ENCODE measurements at places on chromosomes 2 and 18. TPM values are rescaled to one million over a fixed set of nuclear protein-coding genes. Genes with fewer than 3 reads are reported as not detected.
A peak's percentile ranks its signal among the peaks of the same experiment; 100 is the strongest.

DNA sequence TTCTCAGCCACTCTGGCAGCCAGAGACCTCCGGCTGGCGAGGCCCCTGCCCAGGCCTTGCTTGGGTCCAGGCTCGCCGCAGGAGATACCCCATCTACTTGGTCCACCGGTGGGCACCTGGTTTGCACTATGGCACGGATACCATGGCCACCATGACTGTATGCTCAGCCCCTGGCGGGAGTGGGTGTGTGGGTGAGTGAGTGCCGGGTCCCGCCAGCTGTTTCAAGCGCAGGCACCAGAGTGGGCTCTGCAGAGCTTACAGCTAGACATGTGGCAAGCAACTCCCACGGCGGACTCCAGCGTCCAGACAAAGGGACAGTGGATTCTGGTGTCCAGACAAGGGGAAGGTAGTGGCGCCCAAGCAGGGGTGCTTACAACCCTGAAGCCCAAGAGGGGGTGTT is 1.4 kb downstream of the ATG4B start:
- peaks cover 24% of the 10 kb centered on the region for H3K4me1 ChIP-seq
- DNase-seq, result no peak
- no peak overlapping the region for H3K27ac ChIP-seq
- no peaks in the 10 kb centered on the region for H3K27me3 ChIP-seq
- H3K4me3 ChIP-seq, result peak overlapping the region; percentile 82

CTAGE1 gene
- total RNA-seq, result not detected

VWC2L gene
- not detected for total RNA-seq

CIB4 gene
- not detected for total RNA-seq

GRCh38 chr2:17637131-17637906 is 96.8 kb downstream of the VSNL1 start:
- no peaks in the 10 kb centered on the region for H3K27me3 ChIP-seq
- no peak overlapping the region for H3K4me3 ChIP-seq
- H3K4me1 ChIP-seq, result no peaks in the 10 kb centered on the region
- peak overlapping the region; percentile 50 for H3K27ac ChIP-seq

GRCh38 chr18:77393519-77393918 is 143.9 kb downstream of the GALR1 start:
- no peaks in the 10 kb centered on the region for H3K36me3 ChIP-seq
- DNase-seq, result no peak
- H3K4me1 ChIP-seq, result peaks cover 18% of the 10 kb centered on the region
- H3K4me3 ChIP-seq, result no peak overlapping the region
- no peaks in the 10 kb centered on the region for H3K27me3 ChIP-seq

RALBP1 gene
- total RNA-seq, result 40.8 TPM

- no peaks in the 10 kb centered on the region for H3K36me3 ChIP-seq
- no peak overlapping the region for H3K4me3 ChIP-seq
- no peak overlapping the region for H3K27ac ChIP-seq
- H3K27me3 ChIP-seq, result peaks cover 3% of the 10 kb centered on the region
Observed at GRCh38 chr18:7221424-7222155, 9.3 kb upstream of the LRRC30 start.

DNA sequence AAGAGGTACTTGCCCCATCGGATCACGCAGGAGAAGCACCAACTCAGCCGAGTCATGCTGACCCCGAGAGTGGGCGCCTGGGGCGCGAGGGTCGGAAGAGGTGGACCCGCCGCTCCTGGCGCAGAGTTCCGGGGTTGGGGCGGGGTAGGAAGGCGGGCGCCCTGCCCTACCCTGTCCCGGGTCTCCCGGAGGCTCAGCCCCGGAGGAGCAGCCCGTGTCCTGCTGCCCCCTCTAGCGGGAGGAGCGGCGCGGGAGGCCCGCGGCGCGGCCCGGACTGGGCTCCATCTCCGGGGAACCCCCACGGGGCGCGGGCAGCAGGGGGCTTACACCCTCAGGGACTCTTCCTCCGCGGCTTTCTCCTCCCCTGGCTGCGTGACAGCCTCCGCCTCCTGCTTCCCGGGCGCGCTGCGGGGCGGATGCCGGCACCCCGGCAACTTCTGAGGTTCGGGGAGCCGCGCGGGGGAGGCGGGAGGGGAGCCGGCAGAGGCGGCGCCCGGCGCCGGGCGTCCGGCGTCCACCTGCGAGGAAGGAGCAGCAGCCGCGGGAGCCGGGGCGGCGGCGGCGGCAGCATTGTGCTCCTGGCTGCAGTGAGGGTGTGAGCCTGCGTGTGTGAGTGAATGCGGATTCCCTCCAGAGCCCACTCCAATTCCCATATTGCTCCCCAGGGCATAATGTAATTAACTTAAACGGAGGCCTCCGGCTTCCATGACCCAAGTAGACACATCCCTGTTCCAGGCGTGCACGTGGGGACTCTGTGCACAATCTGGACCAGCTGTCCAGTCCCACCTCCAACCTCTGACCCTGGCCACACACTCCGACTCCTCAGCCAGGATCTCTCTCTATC is 7.6 kb upstream of the TNS1 start:
- H3K4me3 ChIP-seq, result peak overlapping the region; percentile 68
- peaks cover 5% of the 10 kb centered on the region for H3K4me1 ChIP-seq
- H3K27me3 ChIP-seq, result peaks cover 73% of the 10 kb centered on the region
- H3K27ac ChIP-seq, result no peak overlapping the region
- peak; percentile 49 for DNase-seq

DNA sequence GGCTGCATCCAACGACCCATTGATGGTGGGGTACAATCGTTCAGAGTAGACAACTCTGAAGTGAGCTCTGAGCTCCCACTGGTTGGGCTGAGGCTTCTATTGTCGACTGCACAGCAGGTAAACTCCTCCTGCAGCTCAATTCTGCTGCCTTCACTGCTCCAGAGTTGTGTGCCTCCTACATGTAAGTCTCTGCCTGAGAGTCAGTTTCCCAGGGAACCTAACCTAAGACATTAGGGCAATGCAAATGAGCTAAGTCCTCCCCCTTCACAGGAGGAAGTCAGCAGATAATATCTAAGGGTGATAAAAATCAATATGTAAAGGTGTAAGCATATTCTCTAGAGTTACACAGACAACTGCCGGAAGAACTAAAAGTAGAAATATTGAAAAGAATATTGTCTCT is 22.5 kb upstream of the ACYP2 start:
- H3K27me3 ChIP-seq, result peaks cover 47% of the 10 kb centered on the region
- no peak for DNase-seq
- H3K36me3 ChIP-seq, result peaks cover 9% of the 10 kb centered on the region
- peaks cover 9% of the 10 kb centered on the region for H3K4me1 ChIP-seq
- no peak overlapping the region for H3K4me3 ChIP-seq

SULT1C2 gene
- 16.3 TPM for total RNA-seq

- no peak overlapping the region for H3K27ac ChIP-seq
- H3K36me3 ChIP-seq, result peaks cover 6% of the 10 kb centered on the region
- no peak overlapping the region for H3K4me3 ChIP-seq
- no peaks in the 10 kb centered on the region for H3K27me3 ChIP-seq
Observed at GRCh38 chr2:47864566-47864965, 41.7 kb downstream of the FBXO11 start.

DNA sequence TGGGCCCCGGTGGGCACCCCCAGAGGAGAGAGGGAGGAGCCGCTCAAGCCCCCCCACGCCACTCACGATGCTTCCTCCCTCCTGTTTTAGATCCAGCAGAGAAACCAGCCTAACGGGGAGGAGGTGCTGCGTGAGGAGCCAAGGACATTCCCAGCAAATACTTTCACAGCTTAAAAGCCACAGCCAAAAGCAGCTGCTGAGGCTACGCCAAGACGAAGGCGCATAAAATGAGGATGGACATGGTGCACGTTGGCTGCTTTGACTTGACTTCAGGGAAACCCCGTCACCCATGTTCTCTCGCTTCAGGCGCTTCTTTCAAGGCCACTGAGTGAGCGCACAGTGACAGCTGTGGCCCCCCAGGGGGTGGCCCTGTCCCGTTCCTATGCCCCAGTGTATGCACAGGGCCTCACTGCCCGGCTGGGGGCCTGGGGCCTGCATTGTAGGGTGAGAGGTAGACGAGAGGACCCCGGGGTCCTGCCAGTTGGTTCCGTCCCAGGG is 72.1 kb upstream of the PXDN start:
- no peaks in the 10 kb centered on the region for H3K36me3 ChIP-seq
- peaks cover 3% of the 10 kb centered on the region for H3K4me1 ChIP-seq
- H3K4me3 ChIP-seq, result no peak overlapping the region
- H3K27ac ChIP-seq, result no peak overlapping the region
- peaks cover 29% of the 10 kb centered on the region for H3K27me3 ChIP-seq

DNA sequence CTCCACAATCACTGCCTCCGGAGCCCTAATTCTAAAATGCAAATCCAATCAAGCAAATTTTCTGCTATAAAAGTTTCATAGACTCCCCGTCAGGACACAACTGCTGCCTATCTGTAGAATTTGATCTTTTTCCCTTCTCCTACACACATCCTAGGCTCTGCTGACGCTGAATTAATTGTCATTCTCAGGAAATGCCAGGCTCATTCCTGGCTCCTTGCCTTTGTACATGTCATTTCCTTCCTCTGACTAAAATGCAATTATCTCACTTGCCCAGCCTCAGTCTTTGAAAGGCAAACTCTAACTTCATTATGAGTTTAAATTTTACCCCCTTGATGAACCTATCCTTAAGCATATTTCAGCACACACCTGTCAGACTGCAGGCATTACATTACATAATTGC is 844.9 kb upstream of the CRIM1 start:
- no peaks in the 10 kb centered on the region for H3K36me3 ChIP-seq
- H3K4me1 ChIP-seq, result no peaks in the 10 kb centered on the region
- no peak overlapping the region for H3K4me3 ChIP-seq
- H3K27ac ChIP-seq, result no peak overlapping the region
- H3K27me3 ChIP-seq, result no peaks in the 10 kb centered on the region

- H3K36me3 ChIP-seq, result no peaks in the 10 kb centered on the region
- H3K4me1 ChIP-seq, result peaks cover 23% of the 10 kb centered on the region
- peak overlapping the region; percentile 81 for H3K4me3 ChIP-seq
- no peaks in the 10 kb centered on the region for H3K27me3 ChIP-seq
- peak overlapping the region; percentile 97 for H3K27ac ChIP-seq
Observed at GRCh38 chr2:156399224-156399949, 36.8 kb upstream of the GPD2 start.

- H3K4me1 ChIP-seq, result peaks cover 59% of the 10 kb centered on the region
- no peak for DNase-seq
- no peak overlapping the region for H3K4me3 ChIP-seq
- H3K27ac ChIP-seq, result peak overlapping the region; percentile 35
- H3K27me3 ChIP-seq, result no peaks in the 10 kb centered on the region
Observed at GRCh38 chr2:54595161-54595803, 128.2 kb upstream of the EML6 start.

REV1 gene
- 45.6 TPM for total RNA-seq

DNA sequence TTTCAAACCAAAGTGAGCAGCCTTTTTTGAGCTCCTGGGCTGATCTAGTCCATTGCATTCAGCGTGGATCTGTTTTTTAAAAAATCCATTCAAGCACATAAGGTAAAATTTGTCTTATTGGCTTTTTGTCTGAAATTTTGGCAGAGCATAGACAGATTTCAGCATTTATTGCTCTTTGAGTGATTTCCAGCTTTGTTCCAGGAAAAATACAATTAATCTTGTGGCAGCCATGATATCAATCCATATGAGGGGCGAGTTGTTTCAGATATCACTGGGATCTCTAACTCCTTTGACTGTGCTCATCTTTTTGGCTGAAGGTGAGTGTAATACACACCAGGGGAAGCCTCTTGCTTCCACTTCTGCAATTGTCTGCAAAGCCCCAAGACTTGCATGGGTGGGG is 523.9 kb downstream of the SLC4A3 start:
- H3K27me3 ChIP-seq, result no peaks in the 10 kb centered on the region
- DNase-seq, result no peak
- no peaks in the 10 kb centered on the region for H3K36me3 ChIP-seq
- no peak overlapping the region for H3K27ac ChIP-seq

RBKS gene
- total RNA-seq, result 5.4 TPM

GRCh38 chr18:49813069-49813318 is 339 bp downstream of the ACAA2 start:
- peaks cover 25% of the 10 kb centered on the region for H3K4me1 ChIP-seq
- H3K36me3 ChIP-seq, result peaks cover 24% of the 10 kb centered on the region
- H3K4me3 ChIP-seq, result peak overlapping the region; percentile 87
- peak; percentile 24 for DNase-seq
- no peaks in the 10 kb centered on the region for H3K27me3 ChIP-seq
- peak overlapping the region; percentile 98 for H3K27ac ChIP-seq

GRCh38 chr2:86347401-86347800 is 10.0 kb upstream of the REEP1 start:
- peaks cover 7% of the 10 kb centered on the region for H3K27me3 ChIP-seq
- H3K4me3 ChIP-seq, result no peak overlapping the region
- peaks cover 7% of the 10 kb centered on the region for H3K4me1 ChIP-seq
- no peak for DNase-seq
- H3K36me3 ChIP-seq, result no peaks in the 10 kb centered on the region
- no peak overlapping the region for H3K27ac ChIP-seq

DNA sequence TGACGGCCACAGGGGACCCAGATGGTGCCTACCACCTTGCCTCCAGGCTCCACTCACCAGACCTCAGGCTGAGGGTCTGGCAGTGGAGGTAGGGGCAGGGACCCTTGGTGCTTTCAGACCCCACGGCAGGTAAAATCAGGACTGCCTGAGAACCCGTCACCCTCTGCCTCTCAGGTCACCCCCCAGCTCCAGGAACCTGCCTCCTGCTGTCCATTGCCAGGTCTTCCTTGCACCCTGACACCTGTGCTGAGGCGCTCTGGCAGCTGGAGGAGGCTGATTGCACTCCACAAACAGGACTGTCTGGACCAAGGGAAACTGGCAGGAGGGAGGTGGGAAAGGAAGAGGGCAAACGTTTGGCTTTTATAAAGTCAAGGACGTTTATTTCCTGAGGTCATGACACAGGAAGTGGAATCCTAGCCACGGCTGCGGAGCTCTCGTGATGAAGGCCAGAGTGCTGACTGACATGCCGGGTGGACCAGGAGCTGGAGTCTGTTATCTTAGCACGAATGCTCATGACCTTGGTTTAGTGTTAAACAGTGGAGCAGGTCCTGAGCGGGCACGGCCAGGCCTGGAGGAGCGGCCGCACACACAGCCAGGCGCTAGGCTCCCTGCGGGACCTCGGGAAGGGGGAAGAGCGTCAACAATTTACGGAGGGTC is 40.5 kb downstream of the ANO7 start:
- no peaks in the 10 kb centered on the region for H3K27me3 ChIP-seq
- DNase-seq, result no peak
- H3K4me3 ChIP-seq, result no peak overlapping the region
- peaks cover 2% of the 10 kb centered on the region for H3K4me1 ChIP-seq
- peaks cover 28% of the 10 kb centered on the region for H3K36me3 ChIP-seq

- H3K27me3 ChIP-seq, result no peaks in the 10 kb centered on the region
- no peaks in the 10 kb centered on the region for H3K36me3 ChIP-seq
- peaks cover 16% of the 10 kb centered on the region for H3K4me1 ChIP-seq
- H3K4me3 ChIP-seq, result no peak overlapping the region
- H3K27ac ChIP-seq, result no peak overlapping the region
Observed at GRCh38 chr2:217839073-217839749, 163.6 kb downstream of the TNS1 start.

- H3K4me1 ChIP-seq, result peaks cover 17% of the 10 kb centered on the region
- no peak for DNase-seq
- H3K4me3 ChIP-seq, result no peak overlapping the region
- no peaks in the 10 kb centered on the region for H3K27me3 ChIP-seq
Observed at GRCh38 chr2:190666895-190667294, 18.0 kb downstream of the NAB1 start.

L3MBTL4 gene
- 8.0 TPM for total RNA-seq

CXCR1 gene
- not detected for total RNA-seq

TLX2 gene
- total RNA-seq, result not detected

- no peak for DNase-seq
- H3K27ac ChIP-seq, result peak overlapping the region; percentile 26
- H3K27me3 ChIP-seq, result peaks cover 4% of the 10 kb centered on the region
- H3K4me3 ChIP-seq, result no peak overlapping the region
Observed at GRCh38 chr2:237697586-237698357, 70.4 kb downstream of the LRRFIP1 start.

PROC gene
- total RNA-seq, result 25.3 TPM

SP3 gene
- 93.8 TPM for total RNA-seq

- H3K27me3 ChIP-seq, result peaks cover 4% of the 10 kb centered on the region
- DNase-seq, result no peak
- H3K4me3 ChIP-seq, result no peak overlapping the region
- no peak overlapping the region for H3K27ac ChIP-seq
- peaks cover 10% of the 10 kb centered on the region for H3K4me1 ChIP-seq
- H3K36me3 ChIP-seq, result no peaks in the 10 kb centered on the region
Observed at GRCh38 chr2:42098571-42099437, 51.0 kb downstream of the PKDCC start.

SPC25 gene
- 15.8 TPM for total RNA-seq

CYP27A1 gene
- total RNA-seq, result 16.4 TPM
